Right ventricle myocardium inferior (tissue), 1 donor: ENCODE measurements at places on chromosomes 2 and 18. TPM values are rescaled to one million over a fixed set of nuclear protein-coding genes. Genes with fewer than 3 reads are reported as not detected.

GRCh38 chr2:85057226-85057962 is 75.8 kb upstream of the TCF7L1 start:
- no peak for DNase-seq

- no peak for DNase-seq
Measured at GRCh38 chr18:52054324-52054723, 285.7 kb upstream of the DCC start.

The RELCH gene
- 11.1 TPM for total RNA-seq

The TRABD2A gene
- 0.73 TPM for total RNA-seq

The C2orf92 gene
- total RNA-seq = 1.1 TPM

- DNase-seq = no peak
Measured at GRCh38 chr2:156513219-156513618, 77.0 kb downstream of the GPD2 start.

GRCh38 chr18:74861154-74861553 is 263.5 kb downstream of the ZNF407 start:
- DNase-seq = no peak

DNA sequence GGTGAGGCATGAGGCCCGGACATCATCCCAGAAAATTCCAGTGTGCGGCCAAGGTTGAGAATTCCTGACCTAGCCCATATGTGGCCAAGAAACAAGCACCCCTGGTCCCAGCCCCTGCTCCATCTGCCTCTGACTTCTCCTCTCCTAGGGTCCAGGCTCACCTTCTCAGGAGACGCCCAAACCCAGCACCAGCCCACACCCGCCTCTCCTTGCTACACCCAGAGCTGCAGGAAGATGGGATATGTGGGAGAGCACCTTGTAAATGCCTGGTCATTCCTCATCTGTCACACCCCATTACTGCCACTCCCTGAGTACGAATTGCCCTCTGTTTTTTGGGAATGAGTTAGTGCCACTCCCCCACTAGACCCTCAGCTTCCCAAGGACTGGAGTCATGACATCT is 7.3 kb upstream of the ATP6V1B1 start:
- DNase-seq = no peak

DNA sequence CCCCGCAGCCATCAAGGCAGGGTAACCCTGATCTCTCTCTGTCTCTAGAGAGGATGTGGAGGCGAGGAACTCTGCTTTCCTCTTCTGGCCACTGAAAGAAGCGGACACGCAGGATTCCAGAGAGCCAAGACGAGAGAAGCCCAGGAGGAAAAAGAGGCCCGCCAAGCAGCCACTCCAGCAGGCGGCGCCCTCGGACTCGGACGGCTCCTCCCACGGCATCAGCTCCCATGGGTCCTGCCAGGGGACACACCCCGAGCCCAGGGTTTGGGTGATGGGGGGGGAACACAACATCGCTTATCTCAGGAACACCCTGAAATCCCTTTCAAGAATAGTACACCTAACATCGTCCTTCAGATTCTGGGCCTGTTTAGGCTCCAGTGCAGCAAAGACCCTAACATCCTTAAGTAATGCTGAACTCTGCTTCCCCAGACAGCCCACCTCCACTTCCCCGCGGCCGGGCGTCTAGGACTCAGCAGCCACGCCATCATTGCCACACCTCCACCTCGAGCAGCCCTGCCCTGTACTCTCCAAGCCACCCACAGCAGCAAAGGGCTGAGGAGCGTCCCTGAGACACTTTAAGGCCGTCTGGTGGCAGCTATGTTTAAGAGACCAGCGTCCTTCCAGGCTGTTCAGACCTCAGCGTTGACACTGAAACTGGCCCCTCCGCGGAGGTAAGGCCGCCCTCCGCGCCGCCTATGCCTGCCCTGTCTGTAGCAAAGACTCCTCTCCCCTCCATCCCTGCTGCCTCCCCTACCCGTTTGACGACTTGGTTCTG is 34.3 kb upstream of the CNGA3 start:
- no peak for DNase-seq

GRCh38 chr2:104769096-104769495 is 84.8 kb upstream of the POU3F3 start:
- DNase-seq = no peak

The OTOS gene
- total RNA-seq = not detected

The HOXD8 gene
- 0.16 TPM for total RNA-seq

DNA sequence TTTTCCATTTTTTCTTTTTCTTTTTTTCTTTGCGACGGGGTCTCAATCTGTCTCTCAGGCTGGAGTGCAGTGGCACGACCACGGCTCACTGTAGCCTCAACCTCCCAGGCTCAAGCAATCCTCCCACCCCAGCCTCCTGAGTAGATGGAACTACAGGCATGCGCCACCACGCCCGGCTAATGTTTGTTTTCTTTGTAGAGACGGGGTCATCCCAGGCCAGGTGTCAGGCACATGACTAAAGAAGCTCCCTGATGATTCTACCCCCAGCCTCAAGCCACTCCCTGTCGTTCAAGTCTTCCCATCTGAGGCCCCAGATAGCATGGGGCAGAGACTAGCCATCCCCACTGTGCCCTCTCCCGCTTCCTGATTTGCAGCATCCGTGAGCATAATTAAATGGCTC is 9.8 kb upstream of the FZD5 start:
- no peak for DNase-seq

DNA sequence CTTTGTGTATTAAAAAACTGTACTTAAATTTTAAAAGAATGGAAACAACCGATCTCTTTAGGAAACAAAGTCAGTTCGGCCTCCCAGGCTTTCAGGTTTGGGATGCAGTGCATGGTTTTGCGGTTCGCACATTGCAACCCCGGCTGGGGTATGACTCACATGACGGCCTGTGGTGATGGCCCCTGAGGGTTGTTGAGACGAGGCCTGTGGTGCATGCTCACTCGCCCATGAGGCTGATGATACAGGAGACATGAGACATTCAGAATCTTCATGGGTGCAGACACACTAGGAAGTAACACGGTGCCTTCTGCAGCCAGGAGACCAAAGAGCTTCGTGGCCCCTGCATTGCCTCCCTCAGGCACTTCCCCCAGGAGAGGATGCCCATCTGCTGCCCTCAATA is 724.6 kb upstream of the SALL3 start:
- DNase-seq = no peak

The FSHR gene
- total RNA-seq = 0.14 TPM

DNA sequence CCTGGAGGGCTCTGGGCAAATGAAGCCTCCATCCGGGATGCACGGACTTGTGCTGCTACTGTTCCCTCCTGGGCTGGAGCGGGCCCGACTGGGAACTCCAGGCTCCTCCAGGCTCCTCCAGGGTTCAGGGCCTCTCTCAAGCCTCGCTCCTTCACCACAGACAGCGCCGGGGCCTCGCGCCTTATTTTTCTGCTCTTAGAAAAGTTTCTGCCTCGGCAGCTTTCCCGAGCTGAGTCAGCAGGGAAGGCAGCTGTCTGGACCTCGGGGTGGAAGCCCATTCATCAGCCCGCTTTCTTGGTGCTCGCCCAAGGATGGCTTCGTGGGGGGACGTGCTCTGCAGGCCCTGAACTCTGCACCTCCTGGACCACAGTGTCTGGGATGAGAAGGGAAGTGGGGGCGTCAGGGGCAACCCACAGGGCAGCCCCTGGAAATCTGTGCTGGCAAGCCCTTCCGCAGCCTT is 12.9 kb upstream of the TEX51 start:
- no peak for DNase-seq

The RAPGEF4 gene
- 9.0 TPM for total RNA-seq

DNA sequence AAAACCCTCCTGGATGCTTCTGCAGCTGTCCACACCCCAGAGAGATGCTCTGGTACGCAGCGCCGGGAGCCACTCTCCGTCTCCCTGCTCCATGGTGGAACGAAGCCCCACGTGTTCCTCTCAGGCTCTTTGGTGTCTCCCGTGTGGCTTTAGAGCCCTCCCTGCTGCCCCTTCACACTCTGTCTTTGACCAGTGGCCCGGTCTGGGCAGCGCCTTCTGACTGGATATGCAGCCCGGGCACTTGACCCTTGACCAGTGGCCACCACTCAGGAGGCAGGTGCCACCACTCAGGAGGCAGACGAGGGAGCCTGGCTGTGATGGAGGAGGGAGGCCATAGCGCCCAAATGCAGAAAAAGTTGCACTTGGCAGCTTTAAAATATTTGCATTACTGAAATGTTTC is 214.5 kb upstream of the SALL3 start:
- DNase-seq = no peak

The NAT8 gene
- total RNA-seq = not detected

DNA sequence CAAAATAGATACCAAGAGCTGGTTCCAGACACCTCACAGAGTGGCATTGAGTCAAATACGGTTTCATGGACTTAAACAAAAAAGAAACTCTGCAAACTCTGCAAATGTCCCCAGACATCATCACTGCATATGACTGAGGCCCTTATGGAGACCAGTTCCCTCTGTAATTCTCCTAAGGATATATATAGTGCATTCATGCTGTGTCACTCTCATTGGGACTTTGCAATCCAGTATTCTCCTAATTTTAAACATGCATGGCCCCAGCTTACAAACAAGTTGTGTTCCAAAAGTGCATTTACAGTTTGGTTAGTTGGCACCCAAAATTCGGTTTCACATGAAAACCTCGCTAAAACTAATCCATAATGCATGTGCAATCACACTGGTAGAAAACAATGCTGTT is 18.6 kb upstream of the INO80C start:
- no peak for DNase-seq

GRCh38 chr2:32884346-32884745 is 62.4 kb upstream of the LTBP1 start:
- no peak for DNase-seq

- no peak for DNase-seq
Measured at GRCh38 chr2:10680214-10680613, 9.6 kb downstream of the NOL10 start.

- no peak for DNase-seq
Measured at GRCh38 chr2:218485986-218486667, 67.2 kb downstream of the VIL1 start.

GRCh38 chr2:160111951-160112798 is 49.8 kb upstream of the PLA2R1 start:
- DNase-seq = no peak

The RSAD2 gene
- 3.3 TPM for total RNA-seq

- no peak for DNase-seq
Measured at GRCh38 chr2:186138845-186139244, 347.2 kb upstream of the ZC3H15 start.

The TOGARAM2 gene
- 38.0 TPM for total RNA-seq

DNA sequence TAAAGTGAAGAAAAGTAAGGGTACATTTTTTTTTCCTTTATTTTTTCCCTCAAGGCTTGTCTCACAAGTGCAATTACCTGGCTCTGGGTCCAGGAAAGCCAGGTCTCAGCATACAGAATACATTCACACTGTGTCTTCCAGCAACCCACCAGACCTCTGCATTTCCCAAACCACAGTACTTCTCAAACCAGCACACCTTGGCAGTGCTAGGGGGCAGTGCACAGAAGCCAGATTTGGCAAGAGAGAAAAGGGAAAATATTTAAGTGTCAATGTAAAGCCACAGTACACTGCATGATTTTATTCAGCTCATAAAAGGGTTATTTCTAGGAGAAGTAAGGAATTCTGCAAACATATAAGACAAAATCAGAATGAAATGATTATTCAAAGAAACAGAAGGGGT is 172.8 kb downstream of the NRXN1 start:
- DNase-seq = no peak

GRCh38 chr2:173184031-173185004 is 108.7 kb downstream of the MAP3K20 start:
- no peak for DNase-seq

The UBXN4 gene
- total RNA-seq = 54.9 TPM

The MC5R gene
- total RNA-seq = not detected

The ZNF512 gene
- 18.3 TPM for total RNA-seq

The NTSR2 gene
- total RNA-seq = not detected

The POTEJ gene
- not detected for total RNA-seq

The BCL2 gene
- total RNA-seq = 7.4 TPM

- DNase-seq = no peak
Measured at GRCh38 chr18:67142604-67143003, 373.9 kb downstream of the DSEL start.

GRCh38 chr2:25548601-25549000 is 124.8 kb downstream of the DTNB start:
- DNase-seq = no peak

GRCh38 chr2:143440411-143441012 is 311.3 kb downstream of the ARHGAP15 start:
- no peak for DNase-seq

- DNase-seq = peak; percentile 89
Measured at GRCh38 chr2:224401641-224402342, at the start of gene FAM124B. Gene FAM124B (minus strand): TSS chr2:224402107. CDS start chr2:224401768, 339 bp downstream.

The SP9 gene
- total RNA-seq = not detected

The FBLN7 gene
- 0.54 TPM for total RNA-seq

DNA sequence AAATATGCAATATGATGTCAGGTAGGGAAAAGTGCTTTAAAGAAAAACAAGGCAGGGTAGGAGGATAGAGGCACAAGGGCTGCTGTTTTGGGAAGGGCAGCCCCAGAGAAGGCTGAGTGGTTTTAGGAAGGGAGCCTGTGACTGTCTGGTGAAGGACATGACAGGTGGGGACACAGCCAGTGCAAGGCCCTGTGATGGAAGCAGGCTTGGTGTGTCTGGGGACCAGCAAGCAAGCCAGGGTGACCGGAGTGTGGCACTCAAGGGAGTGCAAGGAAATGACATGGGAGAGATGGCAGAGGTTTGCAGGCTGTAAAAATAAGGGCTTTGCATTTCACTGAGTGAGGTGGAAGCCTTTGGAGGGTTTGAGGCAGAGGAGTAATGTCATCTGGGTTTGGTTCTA is 62.0 kb downstream of the LTBP1 start:
- no peak for DNase-seq
